Activated CD4-positive, alpha-beta T cell treated with anti-CD3 and anti-CD28 coated beads, Interleukin-2, amount 50 U/mL, for 16 hours (primary cell): ENCODE measurements at places on chromosomes 2 and 18.
A peak's percentile ranks its signal among the peaks of the same experiment; 100 is the strongest.

DNA sequence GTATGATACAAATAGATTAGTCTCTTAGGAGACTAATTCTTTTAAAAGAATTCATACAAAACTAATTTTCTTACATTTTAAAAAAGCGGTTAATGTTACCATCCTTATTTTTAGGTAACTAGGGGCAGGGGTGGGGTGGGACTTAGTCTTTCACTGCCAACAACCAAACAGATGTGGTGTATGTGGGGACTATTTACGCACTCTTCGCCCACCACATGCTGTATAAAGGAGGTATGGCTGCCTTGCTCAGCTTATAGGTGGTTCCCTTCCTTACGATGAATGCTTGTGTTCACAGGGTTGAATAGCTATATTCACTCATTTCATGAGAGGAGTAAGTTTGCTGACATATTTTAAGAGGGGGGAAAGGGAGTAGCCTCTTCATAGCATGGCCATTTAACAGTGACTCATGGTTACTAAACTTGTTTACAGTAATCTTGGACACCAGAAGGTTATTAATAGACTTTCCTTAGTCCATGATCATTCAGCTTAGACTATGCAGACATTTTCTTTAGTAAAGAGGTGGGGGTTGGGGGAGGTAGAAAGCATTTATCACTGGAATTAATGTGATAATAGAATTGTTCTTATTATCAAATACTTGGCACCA, 61.8 kb downstream of the CAB39 start:
- no peak for DNase-seq

- DNase-seq, result no peak
These were observed 6.8 kb downstream of the HS6ST1 start for GRCh38 chr2:128311755-128312341.

- DNase-seq, result no peak
These were observed 80.9 kb upstream of the CCDC85A start for GRCh38 chr2:56102866-56103265.

GRCh38 chr2:47460766-47461165, 57.8 kb downstream of the MSH2 start:
- DNase-seq, result no peak

DNA sequence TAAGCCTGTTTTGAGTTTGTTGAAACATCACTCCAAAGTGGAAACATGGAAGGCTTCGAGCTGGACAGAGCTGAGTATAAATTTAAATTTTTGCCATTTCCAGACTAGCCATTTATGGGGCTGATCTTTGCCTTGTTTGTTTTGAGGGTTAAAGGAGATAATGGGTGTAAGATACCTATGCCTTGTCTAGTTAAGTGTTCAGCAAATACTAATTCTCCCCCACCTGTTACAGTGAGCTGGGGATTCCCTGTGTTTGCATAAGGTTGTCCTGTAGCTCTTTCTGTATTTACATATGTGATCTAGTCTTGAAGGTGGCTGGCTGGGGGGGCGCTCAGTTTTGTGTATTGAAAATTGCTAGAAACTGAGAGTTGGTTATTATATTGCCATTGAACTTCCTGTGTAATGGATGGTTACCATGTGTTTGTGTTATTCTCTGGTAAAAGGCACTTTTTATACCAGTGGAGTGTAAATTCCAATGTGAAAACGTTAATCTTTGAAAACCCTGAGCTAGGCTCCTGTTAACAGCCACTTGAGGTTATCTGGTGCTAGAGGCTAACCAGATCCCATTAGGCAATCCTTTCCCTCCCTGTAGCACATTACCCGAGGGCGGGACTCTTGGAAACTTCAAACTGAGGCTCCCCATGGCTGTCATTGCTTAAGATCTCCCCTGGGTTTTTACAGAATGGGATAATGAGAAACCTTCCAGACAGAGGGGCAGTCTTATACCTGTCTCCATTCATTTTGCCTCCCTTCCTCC, 26.7 kb downstream of the TANC1 start:
- DNase-seq, result no peak

DNA sequence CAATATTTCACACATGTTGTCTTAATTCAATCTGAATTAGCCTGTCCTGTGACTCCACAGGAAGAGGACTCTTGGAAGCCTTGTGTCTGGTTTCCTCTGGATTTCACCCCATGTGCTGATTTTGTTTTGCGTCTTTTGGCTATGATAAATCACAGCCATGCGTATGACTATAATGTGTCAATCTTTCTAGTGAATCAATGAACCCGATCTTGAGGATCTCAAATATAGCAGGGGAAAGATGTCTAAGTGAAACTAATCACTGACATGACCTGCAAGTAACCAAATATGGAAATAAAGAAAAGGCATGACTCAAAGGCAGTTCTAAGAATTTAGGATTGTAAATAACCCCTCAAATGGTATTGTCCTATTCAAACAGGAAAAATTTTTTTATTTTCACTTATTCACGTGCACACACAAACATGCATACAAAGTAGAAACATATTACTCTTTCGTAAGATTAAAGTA, 8.2 kb downstream of the WDFY1 start:
- DNase-seq, result peak; percentile 77

DNA sequence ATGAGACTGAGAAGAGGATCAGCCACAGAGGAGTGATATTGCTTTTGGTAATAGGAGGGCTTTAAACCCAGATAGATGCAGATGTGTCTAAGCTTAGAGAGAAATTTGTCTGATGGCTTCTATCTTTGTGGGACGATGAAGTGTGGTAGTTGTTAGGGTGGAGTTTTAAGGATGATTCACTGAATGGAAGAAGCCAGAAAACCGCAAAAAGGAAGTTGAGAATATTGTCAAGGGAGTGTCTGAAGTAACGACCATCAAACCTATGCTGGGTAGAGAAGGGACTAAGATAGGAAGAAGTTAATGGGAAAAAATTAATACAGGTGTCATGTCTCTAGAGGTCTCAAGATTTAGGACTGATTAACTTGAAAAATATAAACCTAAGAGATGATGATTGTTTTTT, 195.6 kb upstream of the MC4R start:
- DNase-seq, result no peak

GRCh38 chr18:61245276-61245675, 88.0 kb upstream of the CDH20 start:
- no peak for DNase-seq

DNA sequence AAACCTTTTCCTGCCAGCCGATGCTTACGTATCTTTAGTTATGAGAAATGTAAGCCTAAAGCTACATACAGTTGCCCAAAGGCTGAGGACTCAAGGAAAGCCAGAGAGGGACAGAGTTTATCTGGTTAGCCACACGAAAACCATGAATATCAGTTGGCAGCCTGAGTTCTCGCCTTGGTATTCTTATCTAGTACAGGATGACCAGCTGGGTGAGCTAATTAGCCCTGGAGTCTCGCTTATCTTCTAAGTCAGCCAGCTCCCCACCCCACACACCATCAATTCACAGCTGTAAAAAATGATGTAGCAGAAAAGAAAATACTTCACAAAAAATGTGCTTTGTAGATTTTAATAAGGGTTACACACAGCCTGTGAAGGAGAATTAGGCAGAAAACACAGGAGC, 617.5 kb upstream of the SOX11 start:
- DNase-seq, result no peak

GRCh38 chr2:203871371-203871983, 3.9 kb downstream of the CTLA4 start:
- DNase-seq, result peak; percentile 95

DNA sequence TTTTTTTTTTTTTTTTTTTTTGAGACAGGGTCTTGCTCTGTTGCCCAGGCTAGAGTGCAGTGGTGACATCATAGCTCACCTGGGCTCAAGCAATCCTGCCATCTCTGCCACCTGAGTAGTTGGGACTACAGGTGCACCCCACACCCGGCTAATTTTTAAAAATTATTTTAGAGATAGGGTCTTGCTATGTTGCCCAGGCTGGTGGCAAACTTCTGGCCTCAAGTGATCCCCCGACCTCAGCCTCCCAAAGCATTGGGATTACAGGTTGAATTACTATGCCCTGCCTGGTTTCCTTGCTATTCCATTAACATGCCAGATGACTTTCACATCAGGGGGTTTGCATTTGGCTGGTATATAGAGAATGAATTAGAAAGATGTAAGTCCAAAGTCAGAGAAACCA, 253.2 kb downstream of the CAMKMT start:
- DNase-seq, result no peak

- DNase-seq, result no peak
These were observed 30.0 kb upstream of the MBP start for GRCh38 chr18:77162580-77162979.

DNA sequence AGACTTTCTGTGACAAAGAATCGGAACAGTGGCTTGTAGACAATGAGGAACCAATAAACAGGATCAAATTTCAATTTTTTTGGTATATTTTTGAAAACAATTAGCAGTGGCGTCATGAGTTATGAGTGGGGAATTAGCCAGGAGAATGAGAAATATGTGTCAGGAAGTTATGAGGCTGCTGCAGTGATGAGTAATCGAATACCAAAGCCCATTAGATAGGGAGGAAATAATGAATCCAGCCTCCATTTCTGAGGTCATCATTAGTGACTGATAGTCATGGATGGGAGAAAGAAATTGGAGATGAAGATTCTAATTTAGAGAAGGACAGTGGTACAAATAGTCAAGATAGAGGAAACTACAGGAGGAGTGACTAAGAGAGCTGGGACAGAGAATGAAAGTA, 673.1 kb upstream of the VRK2 start:
- DNase-seq, result no peak

DNA sequence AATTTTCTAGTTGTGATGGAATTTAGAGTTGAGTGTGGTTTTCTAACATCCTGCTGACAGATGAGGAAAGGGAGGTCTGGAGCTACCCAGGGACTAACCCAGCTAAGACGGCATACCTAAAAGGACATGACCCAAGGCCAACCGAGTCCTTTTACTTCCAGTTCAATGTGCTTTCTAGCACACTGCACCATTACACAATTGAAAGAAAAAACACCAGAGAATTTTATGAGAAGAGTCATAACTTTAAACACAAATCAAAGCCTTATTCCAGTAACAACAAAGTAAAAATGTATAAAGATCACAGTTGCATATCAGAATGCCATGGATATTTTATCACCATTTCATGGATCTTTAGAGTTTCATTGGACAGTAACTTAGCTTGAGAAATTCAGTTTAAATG, 480.3 kb downstream of the MEIS1 start:
- no peak for DNase-seq

DNA sequence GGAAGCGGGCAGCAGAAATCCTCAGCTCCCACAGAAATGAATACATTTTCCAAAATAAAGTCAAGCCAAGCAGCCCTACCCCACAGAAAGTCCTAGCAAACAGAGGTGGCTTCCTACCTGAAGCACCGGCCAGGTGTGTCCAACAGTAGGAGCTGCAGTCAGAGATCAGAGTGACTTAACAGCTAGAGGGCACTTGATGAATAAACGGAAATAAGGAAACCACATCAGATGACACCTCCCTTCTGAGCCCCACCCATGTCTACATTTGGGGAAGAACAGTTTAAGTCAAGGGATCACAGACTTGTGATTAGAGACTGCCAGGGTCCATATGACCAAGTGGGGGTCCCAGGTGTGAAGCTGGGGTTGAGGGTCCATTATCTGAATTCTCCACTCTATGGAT, at the start of gene CXCR1:
CXCR1 (minus strand) TSS at position 172 of the 400 bp plus-strand sequence. CDS start 1,751 bp downstream, outside the sequence.
- peak; percentile 25 for DNase-seq

DNA sequence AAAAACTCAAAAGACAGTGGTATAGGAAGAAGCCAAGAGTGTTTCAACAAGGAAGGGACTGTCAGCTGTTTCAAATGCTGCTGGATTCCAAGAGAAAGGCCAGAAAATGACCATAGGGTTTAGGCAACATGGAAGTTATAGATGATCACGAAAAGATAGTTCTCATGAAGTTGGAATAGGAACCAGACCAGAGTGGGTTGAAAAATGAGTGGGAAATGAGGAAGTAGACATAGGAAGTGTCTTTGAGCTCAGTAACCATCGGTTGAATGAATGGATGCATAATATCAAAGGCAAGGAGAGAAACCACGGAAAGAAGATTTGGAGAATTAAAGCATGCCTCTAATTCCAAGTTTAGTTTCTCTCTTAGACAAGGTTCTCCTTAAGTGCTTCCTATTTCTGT, 1.3 kb downstream of the NCAPH start:
- DNase-seq, result no peak

GRCh38 chr2:72109291-72109690, 38.4 kb downstream of the CYP26B1 start:
- no peak for DNase-seq

- DNase-seq, result no peak
These were observed 390.7 kb upstream of the TMEFF2 start for GRCh38 chr2:192585418-192585817.

- no peak for DNase-seq
These were observed 14.2 kb downstream of the GREB1 start for GRCh38 chr2:11547912-11548497.

DNA sequence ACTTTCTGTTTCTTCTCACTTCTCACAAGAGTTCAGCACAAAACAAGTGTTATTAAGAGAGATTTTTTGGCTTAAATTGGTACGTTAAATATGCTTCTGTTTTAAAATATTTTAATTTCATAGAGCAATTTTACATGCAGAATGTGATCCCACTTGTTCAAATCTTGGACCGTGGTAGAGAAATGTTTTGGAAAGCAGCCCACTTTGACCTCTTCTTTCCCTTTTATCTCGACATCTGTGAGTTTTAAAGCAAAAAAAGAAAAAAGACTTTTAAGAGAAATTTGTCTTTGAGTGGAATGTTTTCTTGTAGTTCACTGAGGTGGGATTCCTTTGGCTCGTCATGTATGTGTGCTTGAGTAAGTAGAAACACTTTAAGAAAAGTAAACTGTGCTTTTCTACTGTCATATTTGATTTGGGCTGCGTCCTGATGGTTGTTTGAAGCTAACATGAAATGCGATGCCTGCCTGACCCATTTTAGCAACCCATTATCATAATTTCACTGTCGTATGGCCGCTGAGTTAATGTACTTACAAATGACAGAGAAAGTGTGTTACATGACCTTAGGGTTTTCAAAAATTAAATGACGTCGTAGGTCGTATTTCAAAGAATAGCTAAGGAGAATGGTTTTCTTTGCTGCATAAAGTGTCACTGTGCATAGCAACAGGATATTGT, 54.5 kb downstream of the TSHZ1 start:
- no peak for DNase-seq

GRCh38 chr2:177392373-177393202, at the start of gene AGPS:
TSS of gene AGPS (plus strand) at chr2:177392773. CDS start at chr2:177392790, 17 bp downstream.
- DNase-seq, result peak; percentile 83

- peak; percentile 65 for DNase-seq
These were observed 58.0 kb upstream of the EML6 start for GRCh38 chr2:54665436-54665856.

GRCh38 chr2:28366496-28367282, 26.0 kb upstream of the FOSL2 start:
- peak; percentile 80 for DNase-seq

GRCh38 chr2:8529706-8530277, 152.1 kb upstream of the ID2 start:
- DNase-seq, result no peak
